ENCODE measurements at places on chromosomes 6 and 20.

- DNase-seq: peak; percentile 86
These were observed 54.0 kb upstream of the IPCEF1 start for GRCh38 chr6:154410619-154411072.

DNA sequence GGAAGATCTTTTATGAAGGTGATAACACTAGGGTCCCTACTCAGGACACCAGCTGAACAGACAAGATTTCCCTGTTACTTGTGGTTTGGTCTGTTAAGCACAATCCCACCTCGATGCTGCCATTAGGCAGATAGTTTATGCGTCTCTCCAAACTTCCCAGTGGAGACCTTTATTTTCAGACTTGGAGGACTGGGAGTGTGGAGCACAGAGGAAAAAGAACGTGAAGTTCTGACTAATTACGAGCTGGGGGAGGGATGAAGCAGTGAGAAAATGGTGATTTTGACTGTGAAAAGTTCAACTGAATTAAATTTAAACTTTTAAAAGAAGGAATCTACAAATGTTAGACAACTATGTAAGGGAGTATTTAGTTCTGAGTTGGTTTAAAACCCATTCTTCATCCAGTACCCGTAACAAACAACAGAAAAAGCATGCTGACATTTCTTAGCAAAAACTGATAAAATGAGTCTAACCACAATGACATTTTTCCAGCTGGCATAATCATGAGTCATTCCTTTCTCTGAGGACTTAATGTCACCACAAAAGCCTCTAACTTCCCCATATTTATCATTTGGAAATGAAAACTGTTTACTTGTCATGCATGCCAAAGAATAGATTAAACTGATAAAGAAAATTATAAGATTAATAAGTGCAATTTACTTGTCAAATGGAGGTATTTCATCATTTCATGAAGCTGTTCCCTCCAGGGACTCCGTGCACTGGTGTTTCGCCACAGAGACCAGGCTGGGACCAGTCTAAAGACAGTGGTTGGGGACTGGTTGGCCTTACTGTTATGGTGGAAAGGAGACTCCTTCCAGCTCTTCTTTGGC lies 113.3 kb upstream of the SSTR4 start:
- DNase-seq: peak; percentile 11

DNA sequence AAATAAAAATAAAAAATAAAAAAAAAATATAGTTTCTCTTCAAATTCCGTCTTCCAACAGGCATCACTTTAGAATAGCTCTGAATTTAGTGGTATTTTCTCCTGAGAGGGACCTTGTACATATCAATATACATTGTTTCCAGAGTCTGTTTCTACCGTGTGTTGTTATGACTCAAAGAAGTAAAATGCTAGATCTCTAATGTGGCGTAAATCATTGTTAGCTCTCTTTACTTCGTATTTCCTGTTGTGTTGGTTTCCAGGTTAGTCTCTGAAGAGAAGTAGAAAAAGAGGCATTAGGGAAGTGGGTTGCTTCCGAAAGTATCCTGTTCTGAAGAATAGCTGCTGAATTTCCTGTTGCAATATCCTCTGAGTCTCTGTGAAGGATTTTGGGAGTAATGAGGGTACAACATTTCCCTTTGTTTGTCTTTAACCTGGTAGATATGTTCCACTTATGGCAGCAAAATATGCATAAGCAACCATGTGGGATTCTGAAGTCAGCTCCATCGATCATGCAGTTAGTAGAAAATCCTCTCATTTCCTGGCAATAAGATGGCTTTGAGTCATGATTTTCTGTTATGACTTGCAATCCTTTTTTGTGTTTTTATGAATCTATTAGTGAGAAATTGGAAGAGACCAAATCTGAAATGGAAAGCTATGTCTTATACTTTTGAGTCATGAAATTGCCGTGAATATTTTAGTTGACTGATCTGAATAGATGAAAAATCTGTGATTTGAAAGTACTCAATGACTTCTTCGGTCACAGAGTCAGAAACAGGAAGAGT lies 42.0 kb upstream of the MCHR2 start:
- DNase-seq: no peak

- no peak for DNase-seq
These were observed 2.7 kb downstream of the SLC32A1 start for GRCh38 chr20:38726804-38727606.

Measured in SW 1271 (cell line).